ENCODE measurements at places on chromosomes 12 and 14.

DNA sequence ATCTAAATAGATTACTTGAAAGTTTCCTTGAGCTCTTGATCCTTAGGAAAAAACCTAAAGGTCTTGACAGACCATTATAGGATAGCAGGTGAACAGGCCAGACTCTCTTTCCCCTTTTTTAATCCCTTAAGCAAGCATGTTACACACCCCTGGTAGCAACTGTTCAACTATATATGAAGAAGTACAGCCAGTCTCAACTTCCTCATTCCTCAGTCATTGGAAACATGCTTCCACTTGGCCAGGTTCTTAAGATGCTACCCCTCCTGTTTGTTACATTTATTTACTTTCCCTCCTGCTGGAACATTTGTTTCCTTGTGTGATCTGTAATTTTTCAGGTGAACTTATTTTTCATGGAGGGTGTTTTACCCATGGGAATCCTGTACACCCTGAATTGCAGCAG is 124.1 kb downstream of the ARMH4 start:
- DNase-seq = no peak

DNA sequence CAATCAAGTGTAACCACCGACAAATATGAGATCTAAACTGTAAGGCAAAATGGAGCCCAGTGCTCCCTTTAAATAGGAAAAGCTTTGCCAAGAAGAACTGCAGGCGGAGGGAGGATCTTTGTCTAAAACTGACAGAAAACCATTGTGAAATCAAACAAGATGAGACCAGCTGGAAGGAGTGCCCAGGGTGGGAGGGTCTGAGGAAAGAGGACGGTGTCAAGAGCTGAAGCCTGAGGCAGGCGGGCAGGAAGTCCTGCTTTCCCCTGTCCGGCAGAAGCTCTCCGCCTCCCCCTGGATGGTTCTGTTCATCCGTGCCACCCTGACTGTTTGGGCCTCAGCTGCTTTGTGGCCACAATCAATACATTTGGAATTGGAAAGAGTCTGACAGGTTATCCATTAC is 37.5 kb downstream of the CDC42BPB start:
- no peak for DNase-seq

GRCh38 chr14:78697341-78697740 is 527.2 kb downstream of the NRXN3 start:
- DNase-seq = no peak

DNA sequence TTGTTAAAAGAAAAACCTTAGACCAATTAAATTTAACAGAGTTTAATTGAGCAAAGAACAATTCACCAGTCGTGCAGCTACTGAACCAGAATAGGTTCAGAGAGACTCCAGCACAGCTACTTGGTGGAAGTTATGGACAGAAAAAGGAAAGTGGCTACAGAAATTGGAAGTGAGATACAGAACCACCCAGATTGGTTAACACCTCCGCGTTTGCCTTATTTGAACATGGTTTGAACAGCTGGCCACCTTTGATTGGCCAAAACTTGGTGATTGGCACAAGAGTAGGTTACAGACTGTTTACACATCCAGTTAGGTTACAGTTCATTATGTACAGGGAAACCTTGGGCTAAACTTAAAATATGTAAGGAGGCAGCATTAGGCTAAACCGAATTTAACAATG is 54.9 kb downstream of the SRGAP1 start:
- DNase-seq = no peak

DNA sequence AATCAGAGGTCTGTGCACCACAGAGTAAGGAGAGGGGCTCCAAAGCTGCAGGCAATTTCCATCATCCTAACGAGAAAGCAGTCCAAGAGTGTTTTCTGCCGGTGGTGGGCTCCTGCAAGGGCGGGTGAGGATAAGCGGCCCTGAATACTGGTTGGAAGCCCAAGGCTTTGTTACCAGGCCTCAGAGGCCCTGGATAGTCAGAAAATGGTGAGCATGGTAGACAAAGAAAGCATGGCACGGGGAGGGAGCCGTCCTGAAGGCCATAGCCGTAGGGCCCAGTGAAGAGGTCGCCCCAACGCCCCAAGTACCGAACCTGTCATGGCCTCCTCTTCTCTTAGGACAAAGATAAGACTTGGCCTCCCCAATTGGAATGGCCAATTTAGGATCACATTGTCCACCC is 306.6 kb upstream of the FKBP4 start:
- DNase-seq = no peak

GRCh38 chr12:24080465-24080864 is 131.0 kb upstream of the SOX5 start:
- no peak for DNase-seq

DNA sequence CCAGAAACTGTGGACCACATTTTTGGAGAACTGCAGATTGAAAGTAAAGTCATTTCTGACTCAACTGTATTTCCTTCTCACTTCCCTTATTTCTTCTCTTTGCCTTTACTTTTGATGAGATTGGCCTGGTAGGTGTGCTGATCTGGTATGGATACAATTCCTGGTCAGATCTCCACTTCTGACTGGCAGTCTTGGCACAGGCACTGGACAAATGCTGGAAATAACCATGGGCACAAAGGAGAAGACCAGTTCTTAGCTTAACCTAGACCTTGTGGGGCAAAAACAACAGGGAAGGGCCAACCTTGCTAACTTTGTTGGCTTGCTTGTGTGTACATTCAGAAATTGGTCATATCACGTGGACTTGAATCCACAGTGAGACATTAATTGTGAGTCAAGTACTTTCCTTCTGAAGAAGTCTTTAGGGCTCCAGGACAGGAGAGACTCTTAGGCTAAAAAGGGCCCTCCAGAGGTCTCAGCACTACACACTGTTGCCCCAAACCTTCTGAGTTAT is 75.0 kb downstream of the DIP2B start:
- DNase-seq = no peak

DNA sequence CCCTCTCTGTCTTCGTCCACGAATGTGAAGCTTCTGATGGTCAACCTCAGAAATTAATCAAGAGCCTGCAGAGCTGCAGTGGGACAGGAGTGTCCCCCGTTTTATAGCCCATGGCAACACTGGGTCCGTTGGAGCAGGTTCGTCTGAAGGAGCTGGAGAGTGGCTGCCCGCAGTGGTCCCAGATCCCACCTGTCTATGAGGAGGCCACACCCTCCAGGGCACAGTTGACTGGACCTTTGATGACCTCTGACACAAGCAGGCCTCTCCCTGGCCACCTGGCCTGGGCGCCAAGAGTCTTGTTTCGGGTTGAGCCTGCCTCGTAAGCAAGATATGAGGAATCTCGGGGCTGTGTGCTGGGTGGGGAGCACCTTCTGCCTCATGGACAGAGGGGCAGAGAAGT is 100.7 kb upstream of the SFSWAP start:
- no peak for DNase-seq

GRCh38 chr12:111408116-111408440 is 2.4 kb downstream of the SH2B3 start:
- DNase-seq = no peak
